NCI-H446 treated with DMSO at 0.1 percent for 48 hours (cell line): ENCODE measurements at places on chromosomes 7 and 10.

DNA sequence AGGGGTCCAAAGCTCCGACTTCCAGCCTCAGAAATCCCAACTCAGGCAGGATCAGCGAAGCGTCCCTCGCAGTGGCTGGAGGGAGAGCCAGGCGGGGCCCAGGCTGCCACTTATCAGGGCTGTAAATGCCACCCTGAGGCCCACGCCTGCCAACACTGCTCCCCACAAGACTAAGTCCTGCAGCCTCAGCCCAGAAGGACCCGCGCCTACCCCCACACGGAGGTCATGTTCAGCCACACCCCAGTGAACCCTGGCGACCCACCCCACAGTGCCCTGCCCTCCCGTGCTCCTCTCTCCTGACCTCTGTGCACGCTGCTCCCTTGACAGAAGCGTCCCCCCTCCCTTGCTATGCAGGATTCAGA is 3.2 kb downstream of the PSMG3 start:
- no peak for DNase-seq

- no peak for DNase-seq
Measured at GRCh38 chr7:154571772-154572171, 431.2 kb downstream of the PAXIP1 start.

DNA sequence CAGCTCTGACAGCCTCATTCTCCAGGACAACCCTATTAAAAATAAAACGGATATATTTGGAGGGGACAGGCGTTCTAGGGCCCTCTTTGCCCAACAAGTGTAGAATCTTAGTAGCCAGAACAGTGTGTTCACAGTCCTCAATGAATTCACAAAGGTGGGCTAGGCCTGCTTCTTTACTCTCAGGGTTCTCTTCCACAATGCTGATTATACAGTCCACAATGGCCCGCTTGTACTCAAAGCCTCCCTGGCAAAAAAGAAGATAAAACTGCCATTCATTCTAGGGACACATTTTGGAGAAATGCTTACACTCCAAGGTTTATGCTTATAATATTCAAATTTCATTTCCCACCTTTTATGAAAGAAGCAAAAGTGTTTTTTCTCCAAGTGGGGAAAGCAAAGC is 62.6 kb downstream of the MEST start:
- DNase-seq = no peak

DNA sequence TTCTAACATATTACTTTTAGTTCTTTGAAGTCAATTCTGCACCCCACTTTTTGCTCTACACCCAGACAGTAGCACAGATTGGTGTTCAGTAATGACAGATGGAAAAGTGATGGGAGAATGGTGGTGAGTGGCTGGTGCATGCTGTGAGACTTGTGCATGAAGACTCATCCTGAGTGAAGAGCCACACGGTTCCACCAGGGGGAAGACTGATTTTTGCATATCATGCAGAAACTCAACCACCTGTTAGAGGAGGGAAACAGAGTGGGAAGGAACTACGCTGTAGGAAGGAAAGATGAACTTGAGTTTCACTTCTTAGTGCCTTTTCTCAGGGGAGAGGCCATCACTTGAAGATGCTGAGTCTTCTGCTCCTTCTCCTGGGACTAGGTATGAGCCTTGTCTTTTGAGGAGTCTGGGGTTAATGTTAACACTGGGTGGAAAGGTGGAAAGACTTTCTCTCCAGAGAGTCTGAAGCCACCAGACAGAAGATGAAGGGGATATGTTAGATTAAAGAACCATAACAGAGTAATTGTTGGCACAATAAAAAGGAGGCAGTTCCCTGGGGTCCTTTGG is 9.3 kb upstream of the PRSS1 start:
- DNase-seq = no peak
